ENCODE measurements at places on chromosomes 12 and 14. TPM values are rescaled to one million over a fixed set of nuclear protein-coding genes. Genes with fewer than 3 reads are reported as not detected.

The UNC79 gene
- not detected for total RNA-seq

DNA sequence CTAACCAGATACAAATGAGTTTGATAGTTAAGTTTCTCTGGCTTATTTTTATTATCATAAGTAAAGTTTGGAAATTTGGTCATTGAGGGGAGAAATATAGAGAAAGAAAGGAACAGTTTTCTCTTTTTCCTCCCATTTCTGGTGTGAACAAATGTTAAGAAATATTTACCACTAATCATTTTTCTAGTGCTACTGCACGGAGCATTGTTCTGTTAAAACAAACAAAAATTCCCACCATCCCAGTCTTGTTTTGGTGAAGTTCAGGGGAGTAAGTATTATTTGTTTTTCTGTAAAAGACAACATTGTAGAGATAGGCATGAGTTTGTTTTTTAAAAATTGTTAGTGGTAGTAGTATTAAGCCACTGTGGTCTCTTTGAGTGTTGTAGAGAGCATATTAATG lies 135.3 kb downstream of the FGD4 start:
- H3K4me3 ChIP-seq: no peak overlapping the region
- no peaks in the 10 kb centered on the region for H3K36me3 ChIP-seq
- no peak overlapping the region for H3K27ac ChIP-seq
- H3K4me1 ChIP-seq: no peaks in the 10 kb centered on the region

- no peak overlapping the region for H3K4me3 ChIP-seq
- peaks cover 30% of the 10 kb centered on the region for H3K27me3 ChIP-seq
- H3K36me3 ChIP-seq: no peaks in the 10 kb centered on the region
- H3K27ac ChIP-seq: no peak overlapping the region
- H3K4me1 ChIP-seq: peaks cover 2% of the 10 kb centered on the region
Observed at GRCh38 chr12:11580125-11580751, 69.2 kb upstream of the ETV6 start.

The OR8S1 gene
- total RNA-seq: not detected

DNA sequence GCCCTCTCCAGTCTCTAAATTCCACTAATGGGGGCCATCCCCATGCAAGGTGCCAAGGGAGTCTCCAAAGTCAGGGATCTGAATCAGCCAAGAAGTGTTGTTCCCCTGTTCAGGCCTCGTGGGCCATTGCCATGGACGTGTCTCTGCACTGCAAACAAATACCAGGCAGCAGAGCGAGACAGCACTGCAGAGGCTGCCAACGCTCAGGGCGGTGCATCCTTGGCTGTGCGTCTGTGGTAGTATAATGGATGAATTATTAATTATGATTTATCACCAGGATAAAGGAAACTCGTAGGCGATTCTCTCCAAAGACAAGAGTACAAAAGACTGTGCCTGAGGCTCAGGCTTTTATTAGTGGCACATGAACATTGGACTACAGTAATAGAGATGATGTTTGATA lies 122.3 kb upstream of the NTF3 start:
- no peaks in the 10 kb centered on the region for H3K36me3 ChIP-seq
- H3K4me3 ChIP-seq: no peak overlapping the region
- H3K4me1 ChIP-seq: no peaks in the 10 kb centered on the region
- H3K27ac ChIP-seq: no peak overlapping the region
- DNase-seq: no peak
- no peaks in the 10 kb centered on the region for H3K27me3 ChIP-seq

The SLC6A15 gene
- total RNA-seq: not detected

The ARHGDIB gene
- total RNA-seq: 1,576 TPM

GRCh38 chr12:132702640-132703039 lies 8.0 kb upstream of the PGAM5 start:
- H3K4me3 ChIP-seq: no peak overlapping the region
- no peaks in the 10 kb centered on the region for H3K27me3 ChIP-seq
- H3K4me1 ChIP-seq: peaks cover 2% of the 10 kb centered on the region
- H3K36me3 ChIP-seq: peaks cover 58% of the 10 kb centered on the region

- H3K36me3 ChIP-seq: no peaks in the 10 kb centered on the region
- H3K4me1 ChIP-seq: peaks cover 7% of the 10 kb centered on the region
- DNase-seq: no peak
- H3K27ac ChIP-seq: no peak overlapping the region
- no peak overlapping the region for H3K4me3 ChIP-seq
Observed at GRCh38 chr12:120324841-120325417, 2.6 kb downstream of the PLA2G1B start.

DNA sequence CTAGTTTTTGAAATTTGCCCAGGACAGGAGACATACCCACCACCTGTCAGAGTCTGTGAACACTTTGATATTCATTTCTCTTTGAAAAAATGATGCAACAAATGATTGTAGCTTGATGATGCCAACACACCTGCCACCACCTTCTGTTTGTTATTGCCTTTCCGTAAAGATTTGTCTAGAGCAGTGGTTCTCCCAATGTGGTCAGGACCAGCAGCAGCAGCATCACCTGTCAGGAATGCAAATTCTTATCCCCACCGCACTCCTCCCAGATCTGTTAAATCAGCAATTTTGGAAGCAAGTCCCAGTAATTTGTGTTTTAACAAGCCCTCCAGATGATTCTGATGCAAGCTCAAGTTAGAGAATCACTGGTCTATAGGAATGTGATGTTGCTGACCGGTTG lies 9.9 kb downstream of the CCDC175 start:
- no peak overlapping the region for H3K4me3 ChIP-seq
- H3K27me3 ChIP-seq: peaks cover 36% of the 10 kb centered on the region
- no peak overlapping the region for H3K27ac ChIP-seq
- no peak for DNase-seq

DNA sequence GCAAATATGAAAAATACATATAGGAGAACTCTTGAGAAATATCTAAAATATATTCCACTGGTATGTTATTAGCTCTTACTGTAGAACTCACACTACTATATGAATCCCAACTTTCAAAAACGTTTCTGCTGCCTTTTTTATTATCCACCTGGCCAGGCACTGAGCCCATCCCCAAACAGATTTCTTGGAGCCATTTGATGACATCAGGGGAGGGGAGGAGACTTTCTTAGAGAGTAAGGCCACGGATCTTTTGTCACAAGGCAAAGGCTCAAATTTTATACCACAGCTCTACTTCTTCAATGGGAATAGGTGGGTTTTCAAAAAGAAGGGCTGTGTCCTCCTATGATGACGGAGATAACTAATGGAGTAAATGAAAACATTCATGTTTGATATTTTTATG lies 83.0 kb downstream of the SLC25A21 start:
- no peaks in the 10 kb centered on the region for H3K4me1 ChIP-seq
- no peaks in the 10 kb centered on the region for H3K27me3 ChIP-seq
- no peak for DNase-seq
- no peaks in the 10 kb centered on the region for H3K36me3 ChIP-seq
- H3K4me3 ChIP-seq: no peak overlapping the region

GRCh38 chr12:93793983-93794382 lies 116.8 kb downstream of the CRADD start:
- no peak overlapping the region for H3K4me3 ChIP-seq
- peaks cover 18% of the 10 kb centered on the region for H3K4me1 ChIP-seq
- H3K36me3 ChIP-seq: no peaks in the 10 kb centered on the region
- H3K27me3 ChIP-seq: no peaks in the 10 kb centered on the region

The MDM1 gene
- 25.0 TPM for total RNA-seq

- H3K4me3 ChIP-seq: no peak overlapping the region
- H3K27me3 ChIP-seq: no peaks in the 10 kb centered on the region
- no peak overlapping the region for H3K27ac ChIP-seq
- H3K36me3 ChIP-seq: no peaks in the 10 kb centered on the region
Observed at GRCh38 chr12:92272061-92272964, 126.7 kb upstream of the BTG1 start.

The TBC1D30 gene
- total RNA-seq: 0.05 TPM

DNA sequence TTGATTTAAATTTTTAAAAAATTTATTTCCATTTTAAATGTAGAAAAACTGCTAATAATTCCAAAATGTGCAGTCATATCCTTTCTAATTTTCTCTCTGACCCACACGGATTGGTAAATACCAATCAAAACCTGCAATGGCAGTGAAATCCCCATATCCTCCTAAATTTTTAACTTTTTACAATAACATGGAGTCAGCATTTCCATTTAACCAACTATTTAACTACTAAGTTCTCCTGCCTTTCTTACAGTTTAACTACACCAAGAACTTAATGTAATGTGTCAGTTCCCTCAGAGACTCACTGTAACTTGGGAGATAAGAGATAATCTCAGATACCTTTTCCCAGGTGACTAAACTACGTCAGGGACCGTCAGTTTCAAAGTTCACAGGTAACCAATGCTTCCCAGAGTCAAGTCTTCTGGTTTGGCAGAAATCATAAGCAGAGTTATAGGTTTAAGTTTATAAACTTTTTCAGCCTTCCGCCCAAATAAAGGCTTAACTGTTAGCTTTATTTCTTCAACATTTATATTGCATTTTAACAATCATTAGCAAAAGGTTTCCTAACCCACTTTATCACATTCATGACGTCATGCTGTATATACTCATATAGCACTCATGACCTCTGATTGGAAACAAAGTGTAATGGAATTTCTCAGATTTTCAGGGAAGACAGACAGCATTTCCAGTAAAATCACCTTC lies 7.6 kb downstream of the KRAS start:
- peaks cover 28% of the 10 kb centered on the region for H3K4me1 ChIP-seq
- no peak for DNase-seq

The FAM181A gene
- not detected for total RNA-seq

GRCh38 chr14:91750634-91751198 lies 18.8 kb upstream of the CATSPERB start:
- H3K4me3 ChIP-seq: no peak overlapping the region
- no peak for DNase-seq
- peaks cover 5% of the 10 kb centered on the region for H3K36me3 ChIP-seq
- H3K27ac ChIP-seq: no peak overlapping the region
- H3K4me1 ChIP-seq: no peaks in the 10 kb centered on the region

Data from activated CD8-positive, alpha-beta T cell treated with anti-CD3 and anti-CD28 coated beads, Interleukin-2, amount 10 ng/mL, durations not matched to agents 7 days and 5 days (primary cell).